ENCODE measurements at places on chromosomes 13 and 19.

DNA sequence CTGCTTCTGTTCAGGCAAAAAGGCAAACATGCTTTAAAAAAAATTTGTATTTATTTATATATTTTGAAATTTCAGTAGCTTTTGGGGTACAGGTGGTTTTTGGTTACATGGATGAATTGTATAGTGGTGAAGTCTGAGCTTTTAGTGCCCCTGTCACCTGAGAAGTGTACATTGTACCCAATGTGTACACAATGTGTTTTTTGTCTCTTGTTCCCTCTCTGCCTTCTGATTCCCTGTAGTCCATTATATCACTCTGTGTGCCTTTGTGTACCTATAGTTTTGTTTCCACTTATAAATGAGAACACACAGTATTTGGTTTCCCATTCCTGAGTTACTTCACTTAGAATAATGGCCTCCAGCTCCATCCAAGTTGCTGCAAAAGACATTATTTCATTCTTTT, 77.4 kb downstream of the PDS5B start:
- DNase-seq: no peak

- no peak for DNase-seq
Measured at GRCh38 chr13:25980255-25980654, 71.6 kb downstream of the SHISA2 start.

- DNase-seq: no peak
Measured at GRCh38 chr13:109713681-109714080, 72.7 kb downstream of the IRS2 start.

GRCh38 chr19:13181747-13182388, 31.7 kb downstream of the IER2 start:
- peak; percentile 86 for DNase-seq

DNA sequence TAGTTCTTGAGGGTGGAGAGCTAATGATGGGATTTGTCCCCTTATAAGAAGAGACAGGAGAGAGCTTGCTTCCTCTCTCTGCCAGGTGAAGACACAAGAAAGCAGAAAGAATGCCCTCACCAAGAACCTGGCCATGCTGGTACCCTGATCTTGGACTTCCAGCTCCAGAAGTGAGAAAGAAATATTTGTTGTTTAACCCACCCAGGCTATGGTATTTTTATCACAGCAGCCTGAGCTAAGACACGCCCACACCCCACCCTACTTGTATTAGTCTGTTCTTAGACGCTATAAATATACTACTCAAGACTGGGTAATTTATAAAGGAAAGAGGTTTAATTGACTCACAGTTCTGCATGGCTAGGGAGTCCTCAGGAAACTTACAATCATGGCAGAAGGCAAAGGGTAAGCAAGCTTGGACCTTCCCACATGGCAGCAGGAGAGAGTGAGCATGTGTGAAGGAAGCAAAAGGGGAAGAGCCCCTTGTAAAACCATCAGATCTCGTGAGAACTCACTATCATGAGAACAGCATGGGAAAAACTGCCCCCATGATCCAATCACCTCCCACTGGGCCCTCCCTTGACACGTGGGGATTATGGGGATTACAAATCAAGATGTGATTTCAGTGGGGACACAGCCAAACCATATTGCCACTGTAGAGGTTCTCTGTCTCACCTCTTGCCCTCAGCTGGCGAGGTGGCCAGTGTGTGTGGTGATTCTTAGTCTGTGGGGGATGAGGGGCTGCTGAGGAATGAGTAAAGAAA, 57.4 kb upstream of the RCBTB2 start:
- no peak for DNase-seq

GRCh38 chr13:35804901-35805300, 326.3 kb downstream of the DCLK1 start:
- DNase-seq: no peak

- DNase-seq: no peak
Measured at GRCh38 chr13:77817521-77817920, 101.1 kb downstream of the EDNRB start.

GRCh38 chr13:103878891-103879605, 812.8 kb upstream of the SLC10A2 start:
- DNase-seq: no peak

GRCh38 chr13:19695829-19696228, 62.4 kb downstream of the MPHOSPH8 start:
- DNase-seq: no peak

DNA sequence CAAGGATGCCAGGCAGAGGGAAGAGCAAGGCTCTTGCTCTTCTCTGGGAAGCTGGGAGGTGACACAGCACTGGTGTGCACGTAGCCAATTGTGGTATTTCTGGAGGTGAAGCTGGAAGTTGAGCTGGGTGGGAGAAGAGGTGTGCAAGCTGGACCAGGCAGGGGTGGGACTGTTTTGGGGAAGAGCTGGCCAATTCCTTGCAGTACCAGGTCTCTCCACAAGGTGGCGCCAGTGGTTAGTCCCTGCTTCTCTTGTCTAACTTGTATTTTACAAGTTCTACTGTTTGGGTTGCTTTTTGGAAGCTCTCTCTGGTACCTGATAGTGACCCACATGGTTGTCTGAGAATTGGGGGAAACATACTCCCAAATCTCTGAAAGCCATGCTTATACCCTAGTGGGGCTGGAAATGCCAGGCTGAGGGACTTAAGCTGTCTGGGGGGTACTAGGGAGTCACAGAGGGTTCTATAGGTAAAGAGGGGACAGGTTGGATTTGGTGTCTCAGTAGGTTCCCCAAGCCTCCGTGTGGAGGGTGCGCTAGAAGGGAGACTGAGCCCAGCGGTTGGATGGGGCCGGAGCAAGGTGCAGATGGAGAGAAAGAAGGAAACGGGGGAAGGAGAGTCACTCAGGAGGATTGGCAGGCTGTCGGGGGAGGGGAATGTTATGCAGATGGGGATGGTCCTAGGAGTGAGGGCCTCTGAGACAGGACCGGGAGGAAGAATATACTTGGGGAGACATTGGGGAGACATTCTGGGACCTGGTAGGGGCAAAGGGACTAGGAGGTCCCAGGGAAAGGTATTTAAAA, 3.0 kb downstream of the HPN start:
- no peak for DNase-seq

GRCh38 chr19:36025541-36025940, 7.1 kb downstream of the CLIP3 start:
- no peak for DNase-seq

- DNase-seq: no peak
Measured at GRCh38 chr19:32615569-32615968, 34.6 kb downstream of the PDCD5 start.
